ENCODE measurements at places on chromosomes 3 and 15.
A peak's percentile ranks its signal among the peaks of the same experiment; 100 is the strongest.

DNA sequence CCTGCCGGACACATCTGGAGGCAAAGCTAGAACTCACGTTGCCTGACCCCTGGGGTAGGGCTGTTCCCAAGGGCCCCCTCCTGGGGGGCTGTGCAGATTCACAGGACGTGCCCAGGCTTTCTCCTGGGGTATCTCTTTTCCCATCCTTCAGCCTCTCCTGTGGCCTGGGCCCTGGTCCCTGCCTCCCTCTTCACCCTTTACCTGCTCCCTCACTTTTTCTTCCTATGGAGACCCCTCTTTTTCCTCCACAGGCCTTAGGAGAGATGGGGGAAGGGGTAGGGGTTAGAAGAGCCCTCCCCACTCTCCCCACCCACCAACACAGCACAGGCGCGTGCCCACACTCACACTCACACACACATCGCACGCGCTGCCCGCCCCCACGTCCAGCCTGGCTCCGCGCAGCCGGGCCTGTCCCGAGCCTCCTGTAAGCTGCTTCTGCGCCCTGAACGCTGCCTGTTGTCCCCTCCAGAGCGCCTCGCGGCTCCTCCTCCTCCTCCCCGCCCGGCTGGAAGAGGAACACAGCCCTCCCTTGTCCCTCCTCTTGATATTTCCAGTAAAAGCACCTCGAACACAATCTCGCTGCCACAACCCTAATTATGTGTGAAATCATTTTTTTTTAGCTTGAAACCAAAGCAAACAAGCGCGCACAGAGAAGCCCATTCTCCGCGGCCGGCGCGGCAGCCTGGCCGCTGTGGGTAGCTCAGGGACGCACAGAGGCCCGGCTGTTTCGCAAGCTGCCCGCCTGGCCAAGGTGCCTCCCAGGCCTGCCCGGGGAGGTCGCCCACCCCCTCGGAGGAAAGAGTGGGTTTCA is 33.9 kb upstream of the ACAN start:
- DNase-seq: no peak

GRCh38 chr3:13590841-13591520 is 42.1 kb downstream of the FBLN2 start:
- DNase-seq: no peak

- no peak for DNase-seq
These were observed 291.6 kb upstream of the CBLB start for GRCh38 chr3:106160396-106160795.

GRCh38 chr15:65404186-65404872 is 18.4 kb downstream of the IGDCC4 start:
- no peak for DNase-seq

GRCh38 chr3:31436830-31437229 is 95.9 kb upstream of the STT3B start:
- no peak for DNase-seq

DNA sequence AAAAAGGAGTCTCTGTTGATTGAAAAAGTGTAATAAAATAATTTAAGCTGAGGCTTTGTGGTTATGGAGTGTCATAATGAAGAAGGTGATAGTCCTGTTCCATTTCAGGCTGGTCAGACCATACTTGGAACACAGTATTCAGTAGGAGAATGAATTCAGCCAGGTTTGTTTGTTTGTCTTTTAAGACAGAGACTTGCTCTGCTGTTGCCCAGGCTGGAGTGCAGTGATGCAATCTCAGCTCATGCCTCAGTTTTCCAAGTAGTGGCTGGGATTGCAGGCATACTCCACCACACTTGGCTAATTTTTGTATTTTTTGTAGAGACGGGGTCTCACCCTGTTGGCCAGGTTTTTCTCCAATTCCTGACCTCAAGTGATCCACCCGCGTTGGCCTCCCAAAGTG is 33.5 kb downstream of the IQGAP1 start:
- no peak for DNase-seq

GRCh38 chr15:45288947-45289346 is 36.9 kb downstream of the SLC28A2 start:
- no peak for DNase-seq

GRCh38 chr15:95498961-95499360 is 831.5 kb upstream of the NR2F2 start:
- DNase-seq: no peak

DNA sequence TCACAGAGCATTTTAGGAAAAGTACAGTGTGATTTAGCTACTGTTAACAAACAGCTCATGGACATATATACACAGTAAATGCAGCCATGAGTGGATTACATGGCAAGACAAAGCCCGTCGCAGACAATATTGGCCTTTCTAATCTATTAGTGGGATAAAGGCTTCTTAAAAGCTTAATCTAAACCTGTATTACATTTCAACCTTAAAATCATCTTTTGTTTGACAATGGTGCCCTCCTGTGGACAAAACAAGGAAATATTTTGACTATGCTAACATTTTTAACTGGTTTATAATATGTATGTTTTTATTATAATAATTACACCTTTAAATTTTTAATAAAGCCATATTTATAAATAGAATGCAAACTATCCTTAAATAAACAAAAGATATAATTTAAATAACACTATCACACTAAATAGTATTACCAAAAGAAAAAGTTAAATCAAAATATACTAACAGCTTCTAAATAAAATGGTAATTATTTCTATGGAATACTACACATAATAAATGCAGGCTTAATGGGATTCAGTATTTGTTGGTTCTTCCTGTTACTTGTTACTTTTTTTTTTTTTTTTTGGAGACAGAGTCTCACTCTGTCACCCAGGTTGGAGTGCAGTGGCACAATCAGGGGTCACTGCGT is 38.6 kb downstream of the TAFA4 start:
- DNase-seq: peak; percentile 23

GRCh38 chr3:154851644-154852043 is 228.5 kb upstream of the MME start:
- DNase-seq: no peak

DNA sequence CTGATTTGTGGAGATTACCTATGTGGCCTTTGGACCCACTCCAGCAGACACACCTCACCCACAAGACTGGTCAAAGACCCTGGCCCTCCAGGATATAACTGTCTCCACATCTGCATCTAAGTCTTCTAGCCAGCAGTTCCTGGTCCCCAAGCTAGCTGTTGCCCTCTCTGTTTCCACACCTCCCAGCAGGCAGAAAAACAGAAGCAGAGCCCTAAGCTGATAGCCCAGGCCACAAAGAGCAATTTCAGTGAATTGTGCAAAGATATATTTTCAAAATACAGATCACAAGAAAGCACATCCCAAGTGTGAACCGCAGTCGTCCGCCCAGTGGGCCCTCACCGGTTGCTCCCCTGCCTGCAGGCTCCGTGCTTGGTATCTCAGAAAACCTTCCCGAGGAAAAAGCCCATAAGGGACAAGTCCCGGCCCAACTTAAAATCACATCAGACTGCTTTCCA is 2.6 kb downstream of the TNIK start:
- no peak for DNase-seq

GRCh38 chr15:68295014-68295805 is 17.7 kb downstream of the FEM1B start:
- DNase-seq: no peak

DNA sequence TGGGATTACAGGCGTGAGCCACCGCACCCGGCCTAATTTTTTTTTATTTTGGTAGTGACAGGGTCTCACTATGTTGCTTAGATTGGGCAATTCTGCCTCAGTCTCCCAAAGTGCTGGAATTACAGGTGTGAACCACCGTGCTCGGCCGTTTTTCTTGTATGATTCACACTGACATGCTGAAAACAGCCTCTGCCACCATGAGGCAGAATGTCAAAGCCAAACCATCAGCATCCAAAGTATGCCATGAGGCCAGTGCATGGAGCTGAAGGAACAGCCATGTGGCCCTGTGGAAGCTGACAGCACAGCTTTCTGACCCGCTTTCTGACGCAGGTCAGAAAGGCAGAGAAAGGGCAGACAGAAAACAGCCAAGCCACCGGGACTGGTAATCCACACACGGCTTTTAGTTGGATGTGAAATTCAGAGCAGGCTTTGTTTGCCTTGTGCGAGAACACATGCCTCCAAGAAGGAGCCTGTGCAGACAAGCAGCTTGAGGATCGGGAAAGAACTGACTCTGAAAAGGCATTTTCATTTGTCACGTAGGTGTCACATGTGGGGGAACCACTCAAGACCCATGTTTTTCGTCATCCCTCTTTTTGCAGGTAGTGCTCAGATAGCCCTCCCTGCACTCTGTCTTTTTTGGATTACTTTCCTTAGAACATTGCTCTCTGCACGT is 25.1 kb downstream of the XYLB start:
- DNase-seq: no peak

- no peak for DNase-seq
These were observed 160.8 kb downstream of the FBLN2 start for GRCh38 chr3:13709706-13710105.

DNA sequence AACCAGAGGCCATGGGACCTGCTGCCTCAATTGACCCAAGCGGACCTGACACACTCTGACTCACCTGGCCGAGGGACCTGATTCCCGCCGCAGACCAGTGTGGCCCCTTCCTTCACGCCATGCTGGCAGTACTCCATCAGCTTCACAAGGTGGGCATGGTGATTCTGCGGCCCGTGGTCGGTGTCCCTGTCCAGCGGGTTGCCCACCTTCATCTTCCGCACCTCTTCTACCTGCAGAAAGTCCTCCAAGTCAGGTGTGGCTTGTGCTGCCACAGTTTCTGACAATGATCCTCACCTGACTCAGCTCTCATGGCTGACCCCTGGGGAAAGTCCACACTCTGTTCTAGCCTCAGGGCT is 25.9 kb upstream of the SLC41A3 start:
- DNase-seq: no peak

- DNase-seq: no peak
These were observed 75.5 kb downstream of the GJD2 start for GRCh38 chr15:34679291-34679690.

DNA sequence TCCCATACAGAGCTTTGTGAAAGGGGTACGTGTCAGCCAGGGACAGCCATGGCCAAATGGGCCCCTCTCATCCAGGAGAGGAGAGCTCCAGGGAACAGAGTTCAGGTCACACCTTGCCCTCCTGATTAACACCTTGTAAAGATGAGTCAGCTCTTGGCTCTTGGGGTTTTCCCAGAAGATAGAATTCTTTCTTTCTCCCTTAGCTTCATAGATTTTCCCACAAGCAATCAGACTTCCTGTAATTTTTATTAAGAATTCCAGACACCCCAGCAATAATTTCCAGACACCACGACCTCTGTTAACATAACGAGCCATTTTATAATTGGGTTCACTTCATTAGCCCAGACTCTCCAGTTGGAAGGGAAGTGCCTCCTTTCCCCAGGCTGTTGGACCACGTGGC is 86.4 kb downstream of the LRTM1 start:
- no peak for DNase-seq

DNA sequence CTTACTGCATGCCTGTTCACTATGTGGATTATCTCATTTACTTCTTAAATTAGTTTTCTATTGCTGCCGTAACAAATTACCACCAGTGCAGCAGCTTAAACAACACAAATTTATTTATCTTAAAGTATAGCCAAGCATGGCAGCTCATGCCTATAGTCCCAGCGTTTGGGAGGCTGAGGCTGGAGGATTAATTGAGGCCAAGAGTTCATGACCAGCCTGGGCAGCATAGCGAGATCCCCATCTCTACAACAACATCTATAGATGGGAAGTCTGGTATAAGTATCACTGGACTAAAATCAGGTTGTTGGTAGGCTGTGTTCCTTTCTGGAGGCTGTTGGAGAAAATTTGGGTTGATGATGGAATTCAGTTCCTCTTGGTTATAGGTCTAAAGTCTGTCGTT is 5.1 kb downstream of the SLC2A2 start:
- no peak for DNase-seq

- DNase-seq: no peak
These were observed 7.0 kb downstream of the MORF4L1 start for GRCh38 chr15:78879517-78880241.

DNA sequence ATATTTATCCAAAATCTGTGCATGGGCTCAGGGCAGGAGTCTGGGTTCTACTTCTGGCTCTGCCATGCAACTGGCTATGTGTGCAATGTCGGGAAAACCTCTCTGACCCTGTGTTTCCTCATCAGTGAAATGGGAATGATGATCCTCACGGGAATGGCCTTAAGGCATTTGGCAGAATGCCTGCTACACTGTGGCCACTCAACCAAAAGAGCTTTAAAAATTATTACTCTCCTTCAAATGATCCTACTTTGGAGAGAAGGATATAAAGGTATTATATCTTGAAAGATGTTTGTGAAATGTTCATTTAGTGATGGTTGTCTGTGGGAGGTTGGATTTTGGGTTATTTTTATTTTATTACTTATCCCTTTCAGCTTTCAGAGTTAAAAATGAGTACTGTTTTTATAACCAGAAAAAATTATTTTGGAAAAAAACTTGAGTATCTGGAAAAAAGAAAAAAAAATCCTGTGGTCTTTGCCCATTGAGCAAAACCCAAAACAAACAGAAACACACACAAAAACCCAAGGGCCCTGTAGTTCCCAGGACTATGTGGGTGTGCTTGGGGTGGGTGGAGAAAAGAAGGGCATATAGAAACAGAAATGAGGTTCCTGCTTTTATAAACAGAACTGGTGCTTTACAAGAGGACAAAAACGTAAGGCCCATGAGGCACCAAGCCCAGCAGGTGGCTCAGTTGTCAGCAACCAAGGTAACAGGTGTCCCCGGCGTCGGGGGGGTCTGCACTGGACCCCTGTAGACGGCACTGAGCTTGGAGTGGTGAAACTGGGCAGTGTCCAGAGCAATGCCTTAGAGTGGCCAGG is 22.0 kb downstream of the RGMA start:
- DNase-seq: no peak

DNA sequence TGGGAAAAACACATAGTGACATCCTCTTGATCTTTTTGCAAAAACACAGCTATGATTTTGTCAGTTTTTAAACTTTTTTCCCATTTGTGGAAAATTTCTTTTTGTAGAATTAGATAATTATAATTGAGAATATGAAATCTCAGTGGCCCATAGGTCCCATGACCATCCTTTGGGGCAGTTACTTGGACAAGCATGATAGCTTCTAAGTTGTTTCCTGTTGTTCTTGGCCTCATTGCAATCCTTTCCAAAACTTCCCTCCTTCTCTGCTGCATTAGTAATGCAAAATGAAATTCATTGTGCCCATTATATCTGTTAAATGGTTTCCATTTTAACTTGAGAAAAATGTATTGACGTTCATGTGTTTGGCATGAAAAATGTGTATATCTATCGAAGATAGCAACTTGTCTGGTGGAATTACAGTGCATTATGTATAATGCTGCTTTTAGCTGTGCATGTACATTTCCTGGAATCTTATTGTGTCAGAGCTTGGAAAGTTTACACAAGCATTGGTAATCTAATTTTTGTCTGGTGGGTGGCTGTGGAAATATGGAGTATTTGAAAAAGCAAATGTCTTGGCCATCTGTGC is 70.0 kb downstream of the MDFIC2 start:
- no peak for DNase-seq

DNA sequence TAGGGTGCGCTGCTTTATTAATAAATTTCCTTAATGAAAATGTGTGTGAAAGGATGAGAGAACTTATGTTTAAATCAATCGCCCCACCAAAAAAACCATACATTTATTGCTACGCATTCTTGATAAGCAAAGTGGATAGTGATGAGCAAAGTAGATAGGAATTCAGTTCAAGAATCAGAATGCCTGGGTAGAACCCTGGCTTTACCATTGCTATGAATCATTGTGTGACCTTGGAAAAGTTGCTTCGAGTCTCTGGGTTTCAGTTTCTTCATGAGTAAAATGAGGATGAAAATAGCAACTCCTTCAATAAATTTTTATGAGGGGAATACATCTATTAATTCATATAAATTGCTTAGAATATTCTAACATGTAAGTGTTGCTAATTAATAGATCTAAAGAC is 2.6 kb upstream of the ALCAM start:
- DNase-seq: no peak

GRCh38 chr3:12812812-12813211 is 16.3 kb downstream of the CAND2 start:
- no peak for DNase-seq

- no peak for DNase-seq
These were observed 98.7 kb upstream of the BFSP2 start for GRCh38 chr3:133301194-133301593.

Data from stimulated activated CD4-positive, alpha-beta T cell treated with anti-CD3 and anti-CD28 coated beads, Interleukin-12 subunit alpha, Interleukin-12 subunit beta, amount 100 ng/mL, for 48 hours (primary cell).